H9 (cell line): ENCODE measurements at places on chromosomes 2 and 18. TPM values are rescaled to one million over a fixed set of nuclear protein-coding genes. Genes with fewer than 3 reads are reported as not detected.
A peak's percentile ranks its signal among the peaks of the same experiment; 100 is the strongest.

The ASB18 gene
- total RNA-seq: not detected in 2 replicates

- H3K4me3 ChIP-seq: peak overlapping the region; percentile 99
- H3K4me1 ChIP-seq: peaks cover 11% of the 10 kb centered on the region; the same call in 1 of the 2 replicates
Observed at GRCh38 chr18:3453540-3454364, 3.8 kb downstream of the TGIF1 start.

DNA sequence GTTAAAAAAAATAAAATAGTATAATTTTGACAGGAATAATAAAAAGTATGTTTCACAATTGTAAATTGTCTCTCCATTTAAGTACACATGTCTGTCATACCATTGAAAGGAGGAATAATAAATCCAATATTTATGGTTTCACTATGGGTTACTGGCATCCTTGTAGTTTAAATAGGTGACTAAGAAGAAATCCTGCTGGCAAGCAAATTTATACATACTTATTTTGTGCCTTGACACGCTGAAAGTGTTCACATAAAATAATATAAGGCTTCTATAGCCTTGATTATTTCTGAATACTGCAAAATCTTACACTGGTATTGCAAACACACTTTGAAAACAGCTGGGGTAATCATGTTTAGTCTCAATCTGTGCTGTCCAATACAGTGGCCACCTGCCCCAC, 138.3 kb upstream of the ETAA1 start:
- no peaks in the 10 kb centered on the region; the same call in 1 of the 2 replicates for H3K27me3 ChIP-seq
- no peak overlapping the region for H3K27ac ChIP-seq
- no peak for DNase-seq

The LYPD6B gene
- 1.0 and 2.0 TPM in 2 replicates for total RNA-seq

The KCNJ3 gene
- 0.11 TPM in 1 of 2 replicates, not detected in the other for total RNA-seq

DNA sequence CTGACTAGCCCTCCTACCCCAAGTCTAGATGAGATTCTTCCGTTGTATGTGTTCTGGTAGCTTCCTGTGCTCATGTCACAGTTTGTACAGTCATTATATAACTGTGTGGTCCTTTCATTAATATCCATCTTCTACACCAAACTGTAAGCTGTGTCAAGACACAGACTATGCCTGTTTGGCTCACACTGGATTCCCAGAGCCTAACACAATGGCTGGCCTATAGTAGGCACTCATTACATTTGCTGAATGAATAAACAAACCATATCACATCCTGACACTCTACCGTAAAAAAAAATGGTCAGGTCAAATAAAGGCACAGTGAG, 72.6 kb downstream of the ANKRD44 start:
- H3K27me3 ChIP-seq: no peaks in the 10 kb centered on the region
- no peak overlapping the region for H3K4me3 ChIP-seq
- no peaks in the 10 kb centered on the region for H3K4me1 ChIP-seq
- no peaks in the 10 kb centered on the region for H3K36me3 ChIP-seq
- DNase-seq: no peak

- H3K27me3 ChIP-seq: no peaks in the 10 kb centered on the region
- no peak overlapping the region for H3K4me3 ChIP-seq
- no peaks in the 10 kb centered on the region for H3K36me3 ChIP-seq
- DNase-seq: no peak
- H3K27ac ChIP-seq: no peak overlapping the region
- H3K4me1 ChIP-seq: peaks cover 14% of the 10 kb centered on the region; the same call in 1 of the 2 replicates
Observed at GRCh38 chr2:80061881-80062280, 242.7 kb downstream of the LRRTM1 start.

- no peak overlapping the region for H3K27ac ChIP-seq
- no peak overlapping the region for H3K4me3 ChIP-seq
- no peak for DNase-seq
- H3K36me3 ChIP-seq: no peaks in the 10 kb centered on the region
Observed at GRCh38 chr2:15265889-15266288, 295.2 kb downstream of the NBAS start.

The HOXD8 gene
- total RNA-seq: not detected in 2 replicates

GRCh38 chr2:241003830-241004564, 5.6 kb downstream of the SNED1 start:
- no peak overlapping the region for H3K27ac ChIP-seq
- no peak overlapping the region for H3K4me3 ChIP-seq
- H3K4me1 ChIP-seq: no peaks in the 10 kb centered on the region
- DNase-seq: no peak
- H3K36me3 ChIP-seq: peaks cover 9% of the 10 kb centered on the region

DNA sequence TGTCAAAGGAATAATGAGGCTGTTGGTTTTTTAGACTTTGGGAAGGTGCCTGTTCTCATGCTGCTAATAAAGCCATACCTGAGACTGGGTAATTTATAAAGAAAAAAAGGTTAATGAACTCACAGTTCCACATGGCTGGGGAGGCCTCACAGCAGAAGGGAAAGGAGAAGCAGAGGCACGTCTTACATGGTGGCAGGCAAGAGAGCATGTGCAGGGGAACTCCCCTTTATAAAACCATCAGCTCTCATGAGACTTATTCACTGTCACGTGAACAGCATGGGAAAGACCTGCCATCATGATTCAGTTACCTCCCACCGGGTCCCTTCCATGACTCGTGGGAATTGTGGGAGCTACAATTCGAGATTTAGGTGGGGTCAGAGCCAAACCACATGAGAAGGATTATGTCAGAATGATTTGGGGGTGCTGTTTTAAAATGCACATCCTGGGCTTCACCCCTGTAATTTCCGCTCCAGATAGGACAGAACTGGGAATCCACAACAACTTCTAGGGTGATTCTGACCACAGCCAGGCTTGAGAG, 37.8 kb downstream of the TCF7L1 start:
- H3K4me1 ChIP-seq: peaks cover 15% of the 10 kb centered on the region
- H3K36me3 ChIP-seq: peaks cover 9% of the 10 kb centered on the region; the same call in 2 of the 3 replicates
- no peak overlapping the region for H3K4me3 ChIP-seq
- no peak overlapping the region for H3K27ac ChIP-seq
